ENCODE measurements at places on chromosomes 6 and 20.

- no peak for DNase-seq
Measured at GRCh38 chr6:170074435-170074834, 216.4 kb downstream of the DLL1 start.

GRCh38 chr6:120614723-120615122 lies 719.6 kb downstream of the TBC1D32 start:
- DNase-seq: no peak

DNA sequence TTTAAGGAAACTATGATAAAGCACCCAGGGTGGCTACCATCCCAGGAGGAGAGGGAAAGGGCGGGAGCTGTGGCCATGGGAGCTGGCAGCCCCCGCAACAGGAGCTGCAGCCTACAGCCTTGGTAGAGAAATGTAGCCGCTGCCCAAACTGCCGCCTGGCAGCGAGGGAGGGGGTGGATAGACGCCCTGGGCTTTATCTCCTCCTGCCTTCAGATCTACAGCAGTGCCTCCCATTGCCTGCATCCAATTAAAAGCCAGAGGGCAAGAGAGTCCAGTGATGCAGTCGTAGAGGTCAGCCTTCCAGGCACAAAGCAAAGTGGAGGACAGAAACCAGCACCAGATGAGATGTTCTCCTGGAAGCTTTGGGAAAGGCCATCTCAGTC lies 35.0 kb upstream of the ZFAND3 start:
- DNase-seq: no peak

DNA sequence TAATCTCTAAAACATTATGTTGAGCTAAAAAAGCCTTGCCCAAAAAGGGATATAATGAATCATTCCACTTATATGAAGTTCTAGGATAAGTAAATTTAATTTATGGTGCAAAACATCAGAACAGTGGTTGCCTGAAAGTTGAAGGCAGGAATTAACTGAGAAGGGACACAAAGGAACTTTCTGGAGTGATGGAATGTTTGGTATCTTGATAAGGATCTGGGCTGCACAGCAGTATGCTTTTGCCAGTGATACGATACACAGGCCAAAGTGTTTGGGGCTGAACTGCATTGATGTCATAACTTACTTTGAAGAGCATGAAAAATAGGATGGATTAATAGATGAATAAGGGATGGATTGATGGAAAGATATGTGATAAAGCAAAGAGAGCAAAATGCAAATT lies 146.1 kb upstream of the LRFN2 start:
- DNase-seq: no peak

DNA sequence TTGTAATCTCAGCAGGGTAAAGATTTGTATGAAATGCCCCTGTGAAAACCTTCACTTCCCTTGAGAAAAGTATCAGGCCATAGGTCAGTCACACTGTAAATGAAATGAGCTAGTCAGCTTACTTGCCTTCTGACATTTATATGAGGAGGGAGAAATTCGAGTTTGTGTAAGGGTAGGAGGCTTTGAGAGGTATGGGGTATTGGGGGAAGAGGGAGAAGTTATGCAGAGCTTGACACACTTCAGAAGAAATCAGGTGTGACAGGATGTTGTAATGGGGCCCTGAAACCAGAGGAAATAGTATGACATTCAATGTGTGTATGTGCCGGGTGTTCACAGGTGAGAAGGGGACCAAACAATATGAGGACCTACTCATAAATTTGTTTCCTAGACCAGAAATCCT lies 64.2 kb upstream of the CCN6 start:
- DNase-seq: no peak

DNA sequence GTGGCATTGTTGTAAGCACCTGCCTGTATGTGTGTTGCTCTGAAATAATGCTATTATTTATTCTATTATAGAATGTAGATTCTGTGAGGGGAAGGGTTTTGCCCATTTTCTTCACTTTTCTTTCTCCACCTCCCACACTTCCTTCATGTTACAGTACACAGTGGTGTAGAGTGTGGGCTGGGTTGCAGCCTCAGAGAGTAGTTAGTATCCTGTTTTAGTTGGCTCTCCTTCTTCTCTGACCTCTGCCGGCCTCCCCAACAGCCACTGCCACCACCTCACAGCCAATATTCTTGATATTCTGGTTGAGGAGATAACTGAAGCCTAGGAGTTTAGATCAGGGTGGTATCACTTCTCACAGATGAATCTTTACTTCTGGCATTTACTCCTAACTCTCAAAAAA lies 143.4 kb downstream of the BCKDHB start:
- no peak for DNase-seq

DNA sequence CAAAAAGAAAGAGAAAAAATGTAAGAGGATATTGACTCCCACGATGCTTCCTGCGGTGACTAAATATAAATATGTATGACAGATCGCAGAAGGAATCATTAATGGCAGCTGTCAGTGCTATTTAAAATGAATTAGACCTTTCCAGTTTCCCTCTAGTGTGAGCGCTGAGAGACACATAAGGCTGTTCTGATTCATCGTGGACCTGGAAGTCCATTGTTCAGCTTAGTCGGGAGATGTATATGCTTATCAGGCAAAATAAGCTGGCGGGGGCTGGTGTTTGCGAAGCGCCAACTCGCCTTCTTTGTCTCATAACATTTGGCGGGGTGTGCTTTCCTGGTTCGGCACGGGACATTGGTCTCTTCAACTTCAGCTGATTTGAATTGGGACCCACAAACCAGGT lies 95.4 kb downstream of the CDH4 start:
- DNase-seq: no peak

GRCh38 chr6:124069230-124069950 lies 265.7 kb downstream of the NKAIN2 start:
- no peak for DNase-seq

GRCh38 chr6:83308833-83309232 lies 115.7 kb downstream of the RWDD2A start:
- no peak for DNase-seq

DNA sequence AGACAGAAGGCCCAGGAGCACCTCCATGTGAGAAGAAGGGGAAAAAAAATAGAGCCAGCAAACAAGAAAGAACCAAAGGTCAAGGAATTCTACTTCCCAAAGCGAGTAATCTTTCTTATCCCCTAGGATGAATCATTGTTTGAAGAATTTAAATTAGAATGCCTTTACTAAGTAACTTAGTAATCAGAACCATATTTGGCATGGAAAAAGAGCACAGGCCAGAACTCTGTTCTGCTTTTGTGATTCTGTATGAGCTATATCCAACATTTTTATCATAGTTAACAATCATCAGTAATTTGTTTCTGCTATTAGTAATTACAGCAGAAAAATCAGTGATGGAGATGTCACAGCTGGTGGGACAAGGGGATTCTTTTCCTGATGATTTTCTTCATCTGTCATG lies 228.8 kb upstream of the FAM83B start:
- no peak for DNase-seq

GRCh38 chr6:12436224-12436623 lies 146.1 kb downstream of the EDN1 start:
- no peak for DNase-seq

- DNase-seq: no peak
Measured at GRCh38 chr6:139330306-139330705, 38.5 kb upstream of the TXLNB start.

DNA sequence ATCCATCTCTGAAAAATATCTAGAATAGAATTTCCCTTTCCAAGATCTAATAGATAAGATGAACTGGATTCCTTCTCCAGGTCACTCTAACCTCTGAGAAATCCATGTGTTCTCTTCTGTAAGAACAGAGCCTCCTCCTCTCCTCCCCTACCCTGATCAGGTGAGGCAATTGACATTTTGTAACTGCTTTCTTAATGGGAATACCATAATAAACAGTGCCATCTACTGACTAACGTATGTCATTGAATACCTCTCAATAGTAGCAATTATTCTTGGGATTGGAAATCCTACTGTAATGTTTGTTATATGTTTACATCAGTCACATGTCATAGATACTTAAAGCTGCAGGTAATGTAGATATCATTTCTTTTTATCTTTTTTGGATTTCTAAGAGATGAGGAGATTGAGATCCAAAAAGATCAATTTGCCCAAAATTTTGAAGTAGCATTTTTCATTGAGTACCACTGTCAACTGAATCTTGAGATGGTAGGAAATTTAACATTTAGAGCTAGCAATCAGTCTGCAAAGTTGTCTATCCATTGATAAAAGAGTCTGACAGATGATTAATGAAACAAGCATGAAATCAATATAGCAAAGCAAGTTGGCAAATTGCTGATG lies 365.8 kb upstream of the HSF2 start:
- DNase-seq: no peak

- DNase-seq: no peak
Measured at GRCh38 chr6:101263596-101263995, 129.9 kb upstream of the GRIK2 start.

All from stimulated activated CD4-positive, alpha-beta T cell treated with anti-CD3 and anti-CD28 coated beads, Interleukin-1b, Interleukin-23, amount 100 ng/mL, for 48 hours (primary cell).